ENCODE measurements at places on chromosomes 5 and 9.
A peak's percentile ranks its signal among the peaks of the same experiment; 100 is the strongest.

DNA sequence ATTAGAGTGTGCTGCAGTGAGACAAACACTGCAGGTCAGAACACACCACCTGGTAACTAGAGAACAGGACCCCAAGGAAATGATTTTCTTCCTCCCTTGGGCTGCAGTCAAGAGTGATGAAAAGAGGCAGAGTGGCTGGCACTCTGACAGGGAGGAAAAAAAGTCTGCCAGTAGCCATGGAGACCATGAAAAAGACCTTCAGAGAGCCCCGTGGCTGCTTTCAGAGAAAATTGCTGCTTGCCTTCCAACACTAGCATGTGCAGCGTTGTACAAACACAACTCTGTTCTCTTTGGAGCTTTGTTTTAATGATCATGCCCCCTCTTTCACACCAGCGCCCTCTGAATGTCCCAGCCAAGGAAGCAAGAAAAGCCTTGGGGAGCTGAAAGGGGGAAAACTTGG, 68.8 kb downstream of the ANKRD55 start:
- DNase-seq, result no peak

GRCh38 chr5:612498-613424, 621 bp downstream of the CEP72 start:
- DNase-seq, result no peak

- no peak for DNase-seq
These were observed 202.9 kb upstream of the PANK3 start for GRCh38 chr5:168781941-168782571.

GRCh38 chr5:156431956-156432829, 105.2 kb downstream of the SGCD start:
- DNase-seq, result no peak

DNA sequence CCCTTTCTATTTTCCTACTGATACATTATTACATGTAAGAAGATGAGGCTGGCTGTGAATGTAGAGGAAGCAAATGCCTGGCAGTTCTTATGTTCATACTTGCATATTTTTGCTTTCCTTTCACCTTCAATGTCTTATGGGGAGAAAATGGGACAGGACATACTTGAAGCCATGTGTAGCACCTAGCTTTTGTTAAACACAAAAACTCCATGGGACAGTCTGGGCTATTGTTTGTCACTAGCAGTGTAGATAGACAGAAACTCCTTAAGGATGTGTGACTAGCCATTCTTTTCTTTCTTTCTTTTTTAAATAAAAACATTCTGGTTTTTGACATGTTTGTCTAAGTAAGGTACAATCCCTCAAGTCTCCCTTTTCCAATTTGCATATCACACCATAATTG, 122.7 kb downstream of the ARL15 start:
- DNase-seq, result no peak

- DNase-seq, result no peak
These were observed 434.5 kb upstream of the TUSC1 start for GRCh38 chr9:26112724-26113123.

DNA sequence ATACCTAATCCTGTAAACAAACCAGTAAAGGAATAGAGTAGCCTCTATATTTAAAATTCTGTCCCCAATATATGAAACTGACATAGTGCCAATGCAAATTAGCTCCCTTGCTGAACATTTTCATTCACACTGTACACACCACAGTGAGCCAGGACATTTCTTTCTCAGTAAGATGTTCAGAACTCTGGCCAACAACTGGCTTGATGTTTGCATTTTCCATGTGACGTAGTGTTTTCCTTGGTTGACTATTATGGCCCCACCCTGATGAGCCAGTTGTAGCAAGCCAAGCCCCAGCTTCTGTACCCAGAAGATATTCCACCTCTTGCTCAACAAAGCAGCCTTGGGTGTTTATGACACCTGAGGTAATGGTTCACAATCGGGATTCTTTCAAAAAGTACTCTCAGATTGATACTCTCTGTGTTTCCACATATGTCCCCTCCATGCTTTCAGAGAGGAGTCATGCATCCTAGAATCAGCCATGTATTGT, 17.7 kb upstream of the ANXA1 start:
- no peak for DNase-seq

GRCh38 chr5:148805326-148806290, 20.8 kb upstream of the ADRB2 start:
- DNase-seq, result no peak

GRCh38 chr9:97983589-97984187, 547 bp downstream of the ANP32B start:
- peak; percentile 71 for DNase-seq

DNA sequence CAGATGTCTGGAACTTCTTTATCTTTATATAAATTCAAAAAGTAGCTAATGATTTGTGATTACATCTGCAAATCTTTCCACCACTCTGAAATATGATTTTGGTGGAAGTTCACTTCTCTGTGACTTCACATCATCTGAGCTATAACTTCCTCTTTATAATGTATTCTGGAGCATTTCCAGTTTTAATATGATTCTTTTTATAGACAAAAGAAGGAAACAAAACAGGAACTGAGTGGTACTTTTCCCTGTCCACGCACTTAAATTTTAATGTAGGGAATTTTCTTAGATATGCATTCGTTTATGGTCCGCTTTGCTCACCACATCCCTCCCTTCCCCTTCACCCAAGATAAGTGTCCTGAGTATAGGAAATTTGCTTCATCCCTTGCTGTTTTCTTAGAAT, 333.5 kb downstream of the CHSY3 start:
- DNase-seq, result no peak

GRCh38 chr9:108996643-108997042, 16.7 kb downstream of the CTNNAL1 start:
- no peak for DNase-seq

DNA sequence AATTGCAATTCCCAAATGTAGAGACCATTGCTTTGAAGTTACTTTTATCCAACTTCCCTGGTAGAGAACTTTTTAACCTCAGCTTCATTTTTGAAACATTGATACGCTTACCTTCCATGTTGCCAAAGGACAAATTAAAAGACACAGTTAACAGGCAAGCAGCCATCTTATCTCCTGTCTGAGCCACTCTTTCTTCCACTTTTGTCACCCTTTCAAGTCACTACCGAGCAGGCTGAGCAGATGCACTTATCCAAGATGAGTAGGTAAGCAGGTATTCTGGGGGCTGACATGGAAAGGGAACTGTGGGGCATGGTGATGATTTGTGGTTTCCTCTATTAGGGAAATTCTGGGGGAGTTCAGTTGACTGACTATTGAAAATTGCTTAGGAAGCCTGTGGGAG, 66.7 kb downstream of the DOCK2 start:
- DNase-seq, result no peak

DNA sequence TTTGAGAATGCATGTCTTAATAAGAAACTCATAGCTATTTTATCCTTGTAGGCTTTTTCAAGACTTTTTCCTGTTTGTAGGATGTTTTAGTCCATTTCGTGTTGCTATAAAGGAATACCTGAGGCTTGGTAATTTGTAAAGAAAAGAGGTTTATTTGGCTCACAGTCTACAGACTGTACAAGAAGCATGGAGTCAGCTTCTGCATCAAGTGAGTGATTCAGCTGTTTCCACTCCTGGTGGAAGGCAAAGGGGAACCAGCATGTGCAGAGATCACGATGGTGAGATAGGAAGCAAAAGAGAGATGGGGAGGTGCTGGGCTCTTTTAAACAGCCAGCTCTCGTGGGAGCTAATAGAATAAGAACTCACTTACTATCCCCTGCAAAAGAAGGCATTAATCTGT, 177.3 kb downstream of the ALDH1A1 start:
- DNase-seq, result no peak
